ENCODE measurements at places on chromosomes 11 and 22.

DNA sequence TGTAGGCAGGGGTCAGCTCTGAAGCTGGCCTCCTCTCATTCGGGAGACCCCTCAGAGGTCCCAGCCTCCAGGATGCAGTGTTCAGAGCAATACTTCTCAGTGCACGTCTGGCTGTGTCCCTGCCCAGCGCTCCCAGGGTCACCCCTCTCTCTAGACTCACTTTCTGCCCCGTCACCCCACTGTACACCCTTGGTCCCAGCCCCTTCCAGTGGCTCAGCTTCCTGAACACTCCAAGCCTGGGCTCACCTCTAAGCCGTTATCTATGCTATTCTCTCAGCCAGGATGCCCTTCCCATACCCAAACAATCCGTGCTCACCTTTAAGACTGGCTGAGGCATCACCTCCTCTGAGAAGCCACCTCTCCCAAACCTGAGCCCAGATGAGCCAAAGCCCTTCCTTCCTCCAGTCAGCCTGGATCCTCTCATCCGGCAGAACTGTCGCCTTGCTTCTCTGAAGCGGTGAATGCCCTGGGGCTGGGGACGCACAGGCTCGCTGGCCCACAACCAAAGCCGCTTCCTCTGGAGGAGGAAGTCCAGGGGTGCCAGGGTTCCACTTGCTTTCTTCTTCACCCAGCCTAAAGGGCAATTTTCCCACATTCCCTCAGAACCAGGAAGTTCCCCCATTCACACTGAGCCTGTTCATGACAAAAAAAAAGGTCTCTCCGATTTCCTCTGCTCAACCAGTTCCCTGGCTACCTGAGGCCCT lies 13.7 kb upstream of the CDKN1C start:
- no peak for DNase-seq

DNA sequence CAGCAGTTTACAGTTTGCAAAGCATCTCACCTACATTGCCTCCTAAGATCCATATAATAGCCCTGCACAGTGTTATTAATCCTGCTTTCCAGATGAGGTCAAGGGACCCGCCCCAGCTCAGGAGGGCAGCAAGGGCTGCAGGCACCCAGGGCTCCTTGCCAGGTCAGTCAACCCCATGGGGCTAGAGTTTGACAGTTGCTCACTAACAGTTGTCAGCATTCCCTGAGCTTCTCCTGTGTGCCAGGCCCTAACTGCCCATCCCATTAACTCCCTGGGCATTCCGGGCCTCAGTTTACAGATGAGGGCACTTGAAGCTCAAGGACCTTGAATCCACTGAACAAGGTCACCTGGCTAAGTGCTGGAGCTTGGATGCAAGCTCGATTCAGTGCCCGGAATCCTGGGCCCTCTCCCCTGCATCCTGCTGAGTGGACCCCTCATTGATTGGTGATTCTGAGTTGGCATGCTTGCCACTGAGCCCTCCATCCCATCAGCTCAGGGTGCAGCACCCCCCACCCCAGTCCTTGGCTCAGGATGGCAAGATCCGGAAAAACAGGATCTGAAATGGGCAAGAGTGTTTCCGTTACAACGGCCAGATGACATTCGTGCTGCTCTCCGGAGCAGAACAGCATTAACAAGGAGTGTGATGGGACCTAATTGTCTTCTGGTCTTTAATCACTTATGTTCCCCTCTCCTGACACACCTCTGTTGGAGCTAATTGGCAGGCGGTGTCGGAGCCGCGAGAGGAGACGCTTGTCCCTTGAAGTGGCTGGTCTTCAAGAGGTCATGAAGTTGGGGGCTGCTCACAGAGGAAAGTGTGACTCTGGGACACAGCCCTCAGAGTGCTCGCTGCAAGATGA lies 87.4 kb upstream of the SHISAL1 start:
- no peak for DNase-seq

DNA sequence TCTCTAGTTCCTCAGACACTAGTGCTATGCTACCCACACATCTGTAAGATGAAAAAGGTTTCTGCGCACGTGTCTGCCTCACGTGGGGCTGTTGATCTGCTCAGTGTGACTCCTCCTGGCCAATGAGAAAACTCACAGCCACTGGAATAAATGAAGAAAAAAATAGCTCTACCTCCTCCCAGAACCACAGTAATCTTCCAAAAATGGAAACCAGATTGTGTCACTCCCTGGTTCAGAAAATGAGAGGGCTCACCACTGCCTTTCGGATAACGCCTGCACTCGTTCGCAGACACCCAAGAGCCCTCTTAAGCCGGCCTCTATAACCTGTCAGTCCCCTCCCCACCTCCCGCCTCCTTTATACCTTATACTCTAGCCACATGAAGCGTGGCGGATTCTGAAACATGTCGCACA lies 5.1 kb downstream of the APBB1 start:
- peak; percentile 36 for DNase-seq

DNA sequence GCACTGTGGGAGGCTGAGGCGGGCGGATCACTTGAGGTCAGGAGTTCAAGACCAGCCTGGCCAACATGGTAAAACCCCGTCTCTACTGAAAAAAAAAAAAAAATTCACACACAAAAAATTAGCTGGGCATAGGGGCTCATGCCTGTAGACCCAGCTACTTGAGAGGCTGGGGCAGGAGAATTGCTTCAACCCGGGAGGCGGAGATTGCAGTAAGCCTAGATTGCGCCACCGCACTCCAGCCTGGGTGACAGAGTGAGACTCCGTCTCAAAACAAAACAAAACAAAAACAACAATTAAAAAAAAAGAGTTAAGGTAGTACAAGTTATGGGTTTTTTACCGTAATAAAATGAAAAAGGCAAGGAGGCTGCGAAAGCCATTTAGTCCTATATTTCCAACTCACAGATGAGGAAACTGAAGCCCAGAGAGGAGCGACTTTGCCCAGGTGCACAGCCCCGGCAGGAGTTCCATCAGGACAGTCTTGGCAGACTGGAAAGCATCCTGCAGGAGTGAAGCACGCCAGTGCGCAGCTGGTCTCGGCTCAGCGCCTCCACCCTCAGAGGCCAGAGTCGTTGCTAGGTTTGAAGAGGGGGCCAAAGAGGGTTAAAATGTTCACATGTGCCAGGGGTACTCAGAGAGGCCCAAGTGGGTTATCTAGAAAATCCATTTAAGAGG lies 3.8 kb upstream of the FADS3 start:
- no peak for DNase-seq

- DNase-seq, result no peak
Measured at GRCh38 chr11:46505741-46506482, 87.9 kb downstream of the AMBRA1 start.

- DNase-seq, result peak; percentile 46
Measured at GRCh38 chr22:20432244-20432686, 5.4 kb downstream of the SCARF2 start.

- DNase-seq, result no peak
Measured at GRCh38 chr22:33242078-33242477, 183.9 kb upstream of the SYN3 start.

GRCh38 chr11:45170484-45170883 lies 24.0 kb downstream of the PRDM11 start:
- DNase-seq, result no peak

- no peak for DNase-seq
Measured at GRCh38 chr11:122976061-122976733, 5.4 kb downstream of the BSX start.

DNA sequence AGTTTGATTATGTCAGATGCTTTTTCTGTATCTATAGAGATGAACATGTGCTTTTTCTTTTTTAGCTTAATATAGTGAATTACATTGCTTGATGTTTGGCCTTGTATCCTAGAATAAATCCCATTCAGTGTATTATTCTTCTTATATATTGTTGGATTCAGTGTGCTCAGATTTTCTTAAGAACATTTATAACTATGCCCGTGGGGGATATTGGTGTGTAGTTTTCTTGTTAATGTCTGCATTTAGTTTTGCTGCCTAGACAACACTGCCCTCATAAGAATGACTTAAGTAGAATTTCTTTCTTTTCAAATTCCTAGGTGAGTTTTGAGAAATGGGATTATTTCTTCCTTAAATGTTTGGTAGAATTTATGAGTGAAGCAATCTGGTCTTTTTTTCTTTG lies 98.5 kb downstream of the TMEM135 start:
- DNase-seq, result no peak

GRCh38 chr11:109902764-109903433 lies 190.3 kb upstream of the ZC3H12C start:
- DNase-seq, result no peak

- DNase-seq, result peak; percentile 77
Measured at GRCh38 chr11:35391922-35392688, 27.3 kb downstream of the SLC1A2 start.

DNA sequence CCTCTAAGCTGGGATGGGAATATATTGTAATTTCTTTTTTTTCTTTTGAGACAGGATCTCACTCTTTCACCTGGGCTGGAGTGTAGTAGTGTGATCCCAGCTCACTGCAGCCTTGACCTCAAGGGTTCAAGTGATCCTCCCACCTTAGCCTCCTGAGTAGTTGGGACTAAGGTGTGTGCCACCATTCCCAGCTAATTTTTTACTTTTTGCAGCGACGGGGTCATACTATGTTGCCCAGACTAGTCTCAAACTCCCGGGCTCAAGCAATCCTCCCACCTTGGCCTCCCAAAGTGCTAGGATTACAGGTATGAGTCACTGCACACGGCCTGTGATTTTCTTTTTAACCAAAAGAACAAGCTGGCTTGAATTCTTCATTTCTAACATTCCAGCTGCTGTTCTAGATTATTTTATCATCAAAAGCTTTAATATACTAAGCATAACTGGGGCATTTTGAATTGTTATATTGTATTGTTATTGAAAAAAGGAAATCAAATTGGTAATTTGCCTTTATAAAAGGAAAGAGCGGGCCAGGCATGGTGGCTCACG lies 26.8 kb upstream of the PPP2R1B start:
- DNase-seq, result no peak

- no peak for DNase-seq
Measured at GRCh38 chr11:38594895-38595294, 1996.9 kb upstream of the RAG2 start.

DNA sequence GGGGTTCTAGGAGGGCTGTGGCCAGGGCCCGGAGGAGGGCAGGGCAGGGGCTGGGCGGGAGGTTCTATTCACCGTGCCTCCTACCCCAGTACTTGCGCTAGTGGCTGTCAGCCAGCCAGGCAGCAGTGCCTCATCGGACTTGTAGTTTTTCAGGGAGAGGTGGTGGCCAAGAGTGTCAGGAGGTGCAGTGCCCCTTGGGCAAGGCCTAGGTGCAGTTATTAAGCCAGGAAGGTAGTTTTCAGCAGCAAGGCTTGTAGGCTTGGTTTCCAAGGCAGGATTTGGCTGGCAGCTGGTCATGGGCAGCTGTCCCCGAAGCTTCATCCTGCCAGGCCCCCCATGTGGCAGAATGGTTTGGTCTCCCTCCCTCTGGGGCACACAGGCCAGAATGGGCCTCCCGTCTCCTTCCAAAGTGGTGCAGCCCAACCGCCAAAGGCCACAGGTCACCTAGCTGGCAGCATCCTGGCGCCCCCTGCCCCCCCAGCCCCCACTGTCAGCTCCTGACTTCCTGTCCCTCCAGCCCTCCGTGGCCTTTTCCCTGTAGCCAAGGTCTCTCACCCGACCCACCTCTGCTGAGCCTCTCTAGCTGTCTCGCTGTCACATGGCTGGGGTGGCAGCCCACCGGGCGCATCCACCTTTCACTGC lies 8.5 kb downstream of the CCDC88B start:
- no peak for DNase-seq

DNA sequence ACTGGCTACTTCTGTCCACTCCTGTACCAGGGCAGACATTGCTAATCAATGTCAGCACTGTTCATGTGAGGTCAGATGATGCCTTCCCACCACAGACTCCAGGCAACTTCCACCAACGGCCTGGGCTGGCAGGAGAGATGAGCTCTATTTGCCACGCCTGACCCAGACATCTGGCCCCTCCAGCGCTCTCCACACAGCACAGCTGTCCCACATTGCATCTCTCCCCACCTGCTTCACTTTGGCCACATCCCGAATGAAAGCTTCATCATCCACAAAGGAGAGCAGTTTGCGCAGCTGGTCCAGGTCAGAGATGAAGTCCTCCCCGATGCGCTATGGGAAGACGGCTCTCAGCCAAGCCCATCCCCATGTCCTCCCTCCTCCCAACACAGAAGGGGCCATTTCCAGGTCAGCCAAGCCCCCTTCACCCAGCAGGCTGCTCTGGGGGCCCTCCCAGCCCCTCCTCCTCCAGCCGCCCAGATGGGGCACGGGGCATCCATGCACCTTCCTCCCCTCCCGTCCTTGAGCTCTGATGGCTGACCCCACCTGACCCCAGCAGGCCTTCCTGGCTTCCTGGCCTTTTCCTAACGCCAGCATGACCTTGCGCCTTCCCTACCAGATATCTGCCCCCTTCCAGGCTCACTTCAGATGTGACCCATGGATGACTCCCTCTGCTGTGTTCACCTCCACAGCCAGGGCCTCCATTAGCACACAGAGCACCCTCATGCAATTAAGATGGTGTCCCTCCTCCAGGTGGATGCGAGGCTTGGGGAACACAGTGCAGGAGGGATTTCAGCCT lies 7.4 kb downstream of the PYGM start:
- DNase-seq, result peak; percentile 26

GRCh38 chr11:68431984-68432645 lies 28.4 kb upstream of the PPP6R3 start:
- DNase-seq, result no peak

GRCh38 chr22:46587061-46587460 lies 33.1 kb upstream of the GRAMD4 start:
- DNase-seq, result no peak

DNA sequence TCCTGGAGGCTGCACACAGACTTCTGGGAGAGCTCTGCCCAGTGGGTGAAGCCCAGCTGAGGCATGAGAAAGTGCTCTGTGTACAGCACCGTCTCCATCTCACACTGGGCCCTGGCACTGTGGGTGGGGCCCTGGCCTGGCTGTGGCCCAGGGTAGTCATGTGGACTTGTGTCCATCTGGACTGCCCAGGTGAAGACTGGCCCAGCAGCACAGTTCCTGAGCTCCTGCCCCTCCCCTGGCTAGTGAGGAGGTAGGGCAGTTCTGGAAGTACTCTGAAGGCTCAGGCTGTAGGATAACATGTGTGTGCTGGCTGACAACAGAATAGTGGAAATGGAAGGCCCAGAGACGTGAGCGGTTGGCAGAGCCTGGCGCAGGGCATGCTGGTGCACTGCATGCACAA lies 35.4 kb downstream of the RSPH14 start:
- no peak for DNase-seq

Data from CD8-positive, alpha-beta memory T cell (primary cell).